ENCODE measurements at places on chromosomes 4 and X. TPM values are rescaled to one million over a fixed set of nuclear protein-coding genes. Genes with fewer than 3 reads are reported as not detected.

Gene EDA2R
- 0.95 TPM for total RNA-seq

Gene EXOC1
- total RNA-seq = 22.1 TPM

Gene FGF2
- 1.5 TPM for total RNA-seq

Gene CD40LG
- total RNA-seq = 10.1 TPM

Gene PRR32
- total RNA-seq = not detected

DNA sequence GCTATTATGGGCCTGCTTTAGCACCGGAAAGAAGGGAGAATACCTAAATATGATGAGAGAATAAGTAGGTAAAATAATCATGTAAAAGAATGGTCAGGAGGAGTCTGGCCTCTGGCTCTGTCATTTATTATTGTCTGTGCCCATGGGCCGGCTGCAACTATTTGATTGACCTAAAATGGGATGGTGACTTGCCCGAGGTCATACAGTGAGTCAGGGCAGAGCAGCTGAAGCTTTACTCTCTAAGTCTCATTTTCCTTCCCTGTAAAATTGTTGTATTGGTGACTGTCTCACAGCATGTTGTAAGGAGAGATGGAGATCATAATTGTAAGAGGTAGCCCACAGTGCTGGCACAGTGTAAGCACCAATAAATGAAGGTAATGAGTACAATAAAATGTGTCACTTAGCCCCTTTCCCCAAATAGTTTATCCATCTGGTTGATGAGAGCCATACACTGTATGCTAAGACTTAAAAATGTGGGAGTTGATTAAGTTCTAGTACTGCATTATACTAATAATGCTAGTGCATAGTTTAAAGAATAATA lies 39.6 kb downstream of the RUFY3 start:
- no peak for DNase-seq

DNA sequence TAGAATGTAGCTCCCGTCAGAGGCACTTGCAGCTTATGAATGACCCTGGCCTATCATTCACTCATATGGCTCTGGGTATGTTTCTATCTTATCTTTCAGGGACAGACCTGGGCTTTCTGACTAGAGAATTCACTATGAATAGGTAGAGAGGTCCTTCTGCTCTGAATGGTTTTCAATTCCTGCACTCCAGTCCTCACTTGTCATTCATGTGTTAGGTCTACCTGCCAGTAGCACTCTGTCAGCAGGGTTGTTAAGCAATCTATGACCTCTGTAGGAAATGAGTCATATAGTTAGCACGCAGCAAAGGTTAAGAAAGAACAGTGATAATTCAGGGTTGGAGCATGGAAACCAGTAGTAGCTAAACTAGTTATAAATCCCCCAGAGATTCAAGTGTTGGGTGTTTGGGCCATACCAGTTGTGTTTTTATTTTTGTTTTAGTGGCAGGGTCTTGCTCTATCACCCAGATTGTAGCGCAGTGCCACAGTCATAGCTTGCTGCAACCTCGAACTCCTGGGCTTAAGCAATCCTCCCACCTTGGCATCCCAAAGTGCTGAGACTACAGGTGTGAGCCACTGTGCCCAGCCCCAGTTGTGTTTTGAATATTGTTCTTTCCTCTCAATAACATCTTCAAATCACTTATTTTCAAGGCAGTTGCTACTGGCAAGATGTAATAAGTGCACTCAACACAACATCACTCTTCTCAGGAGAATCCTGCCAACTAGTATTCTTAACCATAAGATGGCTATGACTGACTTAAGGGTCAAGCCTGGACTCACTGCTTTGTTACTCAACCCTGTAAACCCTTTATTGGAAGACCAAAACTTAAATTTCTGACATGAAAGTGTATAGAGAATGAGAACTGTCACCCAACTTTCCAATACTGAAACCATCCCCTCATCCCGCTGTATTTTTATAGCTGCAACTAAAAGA lies 25.1 kb downstream of the ARL13A start:
- DNase-seq = no peak

DNA sequence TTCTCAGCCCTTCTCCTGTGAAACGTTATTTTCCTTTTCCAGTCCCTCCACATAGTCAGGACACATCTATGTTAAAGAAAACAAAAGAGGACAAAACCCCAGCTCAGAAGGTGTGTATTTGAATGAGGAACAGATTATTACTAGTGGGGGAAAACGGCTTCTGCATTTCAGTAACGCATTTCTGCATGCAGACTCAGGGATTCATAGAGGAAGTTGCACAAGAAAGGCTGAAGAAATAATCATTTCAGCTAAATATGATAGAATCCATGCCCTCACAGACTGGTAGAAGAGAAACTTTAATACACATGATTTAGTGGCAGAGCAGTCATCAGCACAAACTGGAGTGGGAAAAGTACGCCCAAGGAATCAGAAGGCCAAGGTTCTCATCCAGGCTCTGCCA lies 270.8 kb upstream of the FGF13 start:
- no peak for DNase-seq

- no peak for DNase-seq
Measured at GRCh38 chr4:53935780-53936179, 128.6 kb downstream of the CHIC2 start.

DNA sequence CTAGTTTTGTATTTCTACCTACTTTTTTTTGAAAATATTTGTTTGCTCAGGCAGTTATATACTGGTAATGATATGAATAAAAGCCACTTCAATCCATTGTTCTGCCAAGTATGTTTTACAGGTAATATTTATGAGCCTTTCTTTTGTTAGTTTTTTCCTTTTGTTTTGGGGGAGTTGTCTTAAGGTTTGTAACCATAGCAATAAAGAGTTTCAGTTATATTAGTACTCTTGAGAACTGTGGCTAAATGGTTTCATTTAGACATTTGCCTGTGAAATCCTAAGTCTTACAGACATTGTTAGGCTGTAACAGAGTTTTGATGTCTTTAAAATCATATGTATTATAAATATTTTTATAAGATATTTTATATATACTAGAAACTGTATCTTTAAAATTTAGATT lies 150.1 kb downstream of the DIPK2B start:
- no peak for DNase-seq

- DNase-seq = no peak
Measured at GRCh38 chr4:14887842-14888433, 114.3 kb upstream of the CPEB2 start.

GRCh38 chrX:114889481-114889880 lies 127.9 kb downstream of the IL13RA2 start:
- no peak for DNase-seq

GRCh38 chr4:23245203-23245832 lies 552.6 kb downstream of the GBA3 start:
- DNase-seq = no peak

DNA sequence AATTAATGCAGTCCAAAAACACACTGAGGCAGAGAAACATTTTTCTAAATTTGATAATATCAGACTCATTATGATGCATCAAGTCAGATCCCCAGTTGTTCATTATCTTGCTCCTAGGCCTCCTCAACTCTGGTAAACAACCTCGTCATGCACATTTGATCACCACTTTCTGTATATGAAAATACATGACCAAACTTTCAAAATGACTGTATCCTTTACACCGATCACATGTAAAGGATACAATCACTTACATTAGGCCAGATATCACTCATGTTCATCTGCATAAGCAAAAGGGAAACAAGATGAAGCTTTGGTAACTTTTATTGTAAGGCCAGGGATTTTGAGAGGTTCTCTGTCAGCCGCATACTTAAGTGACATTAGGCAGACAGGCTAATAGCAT lies 99.4 kb upstream of the IL1RAPL1 start:
- no peak for DNase-seq

DNA sequence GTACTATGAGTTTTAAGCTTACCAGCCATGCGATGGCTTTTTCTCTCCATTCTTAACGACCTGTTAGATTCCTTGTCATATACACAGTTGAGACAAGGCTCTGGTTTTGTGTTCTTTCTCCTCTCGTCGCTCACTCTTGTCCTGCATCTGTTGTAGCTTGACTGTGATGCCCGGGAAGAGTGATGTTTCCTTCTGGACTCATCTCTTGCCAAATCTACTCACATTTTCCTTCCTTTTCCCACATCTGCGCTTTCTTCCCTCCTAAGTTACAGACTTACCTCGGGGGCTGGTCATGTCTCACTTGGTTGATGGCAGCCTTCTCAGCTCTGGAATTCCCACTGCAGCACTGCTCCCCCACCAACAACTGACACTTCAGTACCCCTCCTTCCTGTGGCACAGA lies 4.8 kb upstream of the MAP7D3 start:
- DNase-seq = no peak

DNA sequence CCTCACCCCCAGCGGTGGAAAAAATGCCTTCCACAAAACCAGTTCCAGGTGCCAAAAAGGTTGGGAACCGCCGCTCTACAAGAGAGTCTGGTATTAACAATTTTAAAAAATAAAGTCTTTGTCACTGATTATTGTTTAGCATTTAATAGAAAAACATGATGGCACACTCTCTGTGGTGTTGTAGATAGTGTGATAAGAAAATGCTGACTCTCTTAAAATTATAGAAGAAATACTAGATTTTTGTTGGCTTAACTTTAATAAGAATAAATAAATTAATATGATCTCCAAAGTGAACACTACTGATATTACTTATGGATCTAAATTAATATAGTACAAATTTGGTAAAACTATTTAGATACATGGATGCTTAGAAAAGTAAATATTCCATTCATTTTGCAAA lies 943.5 kb downstream of the CCSER1 start:
- no peak for DNase-seq

DNA sequence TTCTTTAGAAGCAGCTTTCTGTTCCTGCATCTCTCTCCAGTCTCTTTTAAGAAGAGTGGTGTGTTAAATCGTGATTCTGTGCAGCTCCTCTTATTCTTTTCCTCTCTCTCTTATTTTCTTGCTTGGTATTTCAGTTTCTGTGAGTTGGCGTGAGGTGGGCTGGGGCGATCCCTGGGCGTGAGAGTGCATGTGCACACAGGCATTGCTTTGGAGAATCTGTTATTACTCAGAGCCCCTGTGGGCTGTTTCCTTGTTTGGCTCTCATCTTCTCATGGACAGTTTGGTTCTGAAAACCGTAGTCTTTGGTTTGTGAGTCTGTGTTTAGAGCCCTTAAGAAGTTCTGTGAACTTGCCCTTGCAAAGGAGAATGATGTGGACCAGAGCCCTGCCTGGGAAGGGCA lies 97.2 kb upstream of the CLNK start:
- no peak for DNase-seq

- no peak for DNase-seq
Measured at GRCh38 chrX:40056420-40056819, 41.3 kb downstream of the BCOR start.
